ENCODE measurements at places on chromosomes 6 and 20. TPM values are rescaled to one million over a fixed set of nuclear protein-coding genes. Genes with fewer than 3 reads are reported as not detected.

- DNase-seq = no peak
Measured at GRCh38 chr6:89413006-89413400, 930 bp upstream of the RRAGD start.

DNA sequence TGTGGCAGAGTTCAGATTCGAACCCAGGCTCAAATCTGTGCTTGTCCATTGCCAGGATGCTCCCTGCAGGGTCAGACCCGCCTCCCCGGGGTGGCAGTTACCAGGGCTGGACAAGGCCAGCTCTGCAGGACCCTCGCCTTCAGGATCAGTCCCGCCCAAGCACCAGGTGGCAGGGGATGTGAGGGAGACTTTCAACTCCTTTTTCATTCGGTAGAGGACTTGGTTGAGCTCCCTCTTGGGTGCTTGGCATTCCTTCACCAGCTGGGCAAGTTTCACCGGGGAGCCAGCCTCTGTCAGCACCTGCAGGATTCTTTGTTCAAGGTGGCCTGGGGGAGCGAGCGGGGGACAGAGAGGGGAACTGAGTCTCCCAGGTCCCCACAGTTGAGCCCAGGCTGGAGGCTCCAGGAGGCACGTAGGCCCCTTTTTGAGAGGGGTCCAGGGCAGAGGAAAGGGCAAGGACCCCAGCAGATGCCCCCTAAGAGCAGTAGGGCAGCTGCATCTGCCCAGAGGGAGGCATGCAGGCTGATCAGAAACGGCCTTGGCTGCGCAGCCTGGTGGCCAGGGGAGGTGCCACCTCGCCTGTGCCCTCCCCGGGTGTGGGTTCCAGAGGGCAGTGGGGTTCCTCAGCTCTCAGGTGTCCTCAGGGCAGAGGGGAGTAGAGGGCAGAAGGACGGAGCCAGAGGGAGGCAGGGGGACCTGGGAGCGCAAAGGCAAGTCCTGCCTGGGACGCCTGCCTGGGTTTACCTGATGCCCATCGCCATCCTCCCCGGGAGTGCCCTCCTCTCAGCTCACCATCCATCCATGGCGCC is 3.9 kb downstream of the ZBP1 start:
- DNase-seq = no peak

- DNase-seq = no peak
Measured at GRCh38 chr6:157967020-157967419, 14.6 kb upstream of the SYNJ2 start.

GRCh38 chr6:107822176-107823046 is 1.7 kb downstream of the SCML4 start:
- DNase-seq = no peak

Gene SOX18
- not detected for total RNA-seq

Gene RSPH9
- total RNA-seq = 1.5 TPM

Gene ZSCAN23
- 5.1 TPM for total RNA-seq

Data from fibroblast of lung (primary cell).